ENCODE measurements at places on chromosomes 5 and 9. TPM values are rescaled to one million over a fixed set of nuclear protein-coding genes. Genes with fewer than 3 reads are reported as not detected.

MARVELD2 gene
- 32.4 TPM for total RNA-seq

CORO2A gene
- 38.8 TPM for total RNA-seq

ANKRD18A gene
- total RNA-seq, result 16.6 TPM

FST gene
- total RNA-seq, result 6.6 TPM

ACOT12 gene
- total RNA-seq, result not detected

ZBTB26 gene
- total RNA-seq, result 10.7 TPM

HACD4 gene
- 4.1 TPM for total RNA-seq

EXOC3 gene
- 63.3 TPM for total RNA-seq

SAXO1 gene
- total RNA-seq, result 0.57 TPM

SCGB3A2 gene
- not detected for total RNA-seq
